Substantia nigra (tissue), 51 donors: ENCODE measurements at places on chromosomes 1 and 21.

DNA sequence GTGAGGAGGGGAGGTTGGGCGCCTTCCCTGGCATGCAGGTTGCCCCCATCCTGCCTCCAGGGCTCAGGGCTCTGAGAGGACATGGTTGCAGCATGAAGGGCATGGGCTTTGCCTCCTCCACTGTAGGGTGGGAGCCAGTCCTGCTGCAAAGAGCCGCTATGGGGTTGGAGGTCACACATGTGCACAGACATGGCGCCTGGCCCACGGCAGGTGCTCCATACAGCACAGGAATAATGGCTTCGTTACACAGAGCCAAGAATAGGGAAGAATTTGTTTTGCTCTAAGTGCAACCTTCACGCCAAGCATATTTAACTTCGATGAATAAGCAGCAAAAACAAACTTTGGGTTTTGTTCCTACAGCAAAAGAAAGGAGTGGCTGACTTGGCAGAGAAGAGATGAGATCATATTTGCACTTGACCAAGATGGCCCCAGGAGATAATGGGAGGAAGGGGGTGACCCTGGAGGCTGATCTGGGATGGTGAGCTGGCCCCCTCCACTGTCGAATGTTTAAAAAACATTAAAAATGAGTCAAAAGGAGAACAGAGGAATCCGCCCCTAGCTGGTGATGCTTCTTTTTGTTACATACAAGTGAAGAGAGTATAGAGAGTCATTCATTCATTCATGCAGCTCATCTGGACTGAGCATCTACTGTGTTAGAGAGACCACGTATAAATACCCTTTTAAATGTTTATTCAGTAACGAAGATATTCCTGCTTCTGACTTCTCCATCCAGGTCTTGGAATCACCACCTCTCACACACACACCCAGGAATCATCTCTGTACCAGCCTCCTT is 12.4 kb upstream of the C2CD2 start:
- DNase-seq = no peak

DNA sequence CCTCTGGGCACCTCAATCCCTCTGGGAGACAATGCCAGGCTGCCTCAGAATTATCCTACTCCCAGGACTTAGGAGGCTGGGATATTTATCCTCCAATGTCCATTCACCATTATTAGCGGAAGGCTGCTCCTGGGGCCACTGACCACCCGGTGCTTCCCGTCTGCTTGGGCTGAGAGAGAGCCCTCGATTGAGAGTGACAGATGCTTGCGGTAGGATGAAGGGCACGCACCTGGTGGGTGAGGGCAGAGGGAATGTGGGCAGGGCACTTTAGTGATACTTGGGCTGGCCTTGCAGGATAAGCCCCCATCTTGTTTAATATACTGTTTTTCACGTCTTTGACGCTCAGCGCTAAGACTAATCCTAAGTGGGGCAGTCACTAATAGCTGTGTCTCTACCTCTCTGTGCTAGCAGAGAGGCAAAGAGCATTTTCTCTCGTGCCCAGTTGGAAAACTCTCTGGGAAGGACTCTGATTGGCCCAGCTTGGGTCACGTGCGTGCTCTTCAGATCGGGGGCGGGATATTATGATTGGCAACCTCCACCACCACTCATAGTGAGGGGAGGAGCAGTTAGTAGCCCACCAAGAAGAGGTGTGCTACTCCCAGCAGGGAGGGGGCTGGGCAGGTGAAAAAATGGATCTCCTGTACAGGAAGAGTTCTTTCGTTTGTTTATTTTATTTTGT is 10.6 kb upstream of the PARS2 start:
- no peak for DNase-seq

GRCh38 chr1:198848649-198849048 is 209.8 kb downstream of the PTPRC start:
- no peak for DNase-seq

DNA sequence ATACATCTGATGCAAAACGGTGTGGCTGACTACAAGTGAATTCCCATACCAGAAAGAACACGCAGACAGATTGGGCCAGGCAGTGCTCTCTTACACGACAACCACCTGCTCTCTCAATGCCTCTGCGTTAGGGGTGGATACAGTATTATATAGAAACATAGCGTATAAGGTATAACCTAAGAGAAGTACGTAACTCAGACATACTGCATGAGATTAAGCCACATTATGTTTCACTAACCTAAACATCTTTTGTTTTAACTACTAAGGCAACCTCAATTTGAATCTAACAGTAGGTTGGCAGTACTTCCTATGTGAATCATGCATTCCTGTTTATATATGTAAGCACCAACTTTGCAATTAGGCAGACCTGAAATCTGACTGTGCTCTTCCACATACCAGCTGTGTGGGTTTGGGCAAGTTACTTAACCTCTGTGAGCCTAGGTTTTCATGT is 58.1 kb upstream of the COA6 start:
- no peak for DNase-seq

- no peak for DNase-seq
Observed at GRCh38 chr1:172084876-172085275, 243.6 kb downstream of the DNM3 start.

DNA sequence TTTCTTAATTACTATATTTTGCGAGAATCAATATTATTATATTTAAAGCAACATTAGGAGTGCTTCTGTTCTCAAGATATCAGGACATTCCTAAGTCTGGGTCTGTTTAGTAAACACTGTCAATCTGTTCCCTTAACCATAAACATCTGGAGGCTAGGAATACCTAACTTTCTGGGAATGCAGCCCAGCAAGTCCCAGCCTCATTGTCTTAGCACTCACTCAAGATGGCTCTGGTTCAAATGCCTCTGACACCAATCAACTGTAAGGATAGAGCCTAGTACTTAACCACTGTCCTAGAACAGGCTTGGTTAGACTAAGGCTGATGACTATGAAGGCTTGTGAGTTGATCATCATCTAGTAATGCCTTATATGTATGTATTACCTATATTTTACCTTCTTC is 61.5 kb downstream of the TNN start:
- DNase-seq = no peak

DNA sequence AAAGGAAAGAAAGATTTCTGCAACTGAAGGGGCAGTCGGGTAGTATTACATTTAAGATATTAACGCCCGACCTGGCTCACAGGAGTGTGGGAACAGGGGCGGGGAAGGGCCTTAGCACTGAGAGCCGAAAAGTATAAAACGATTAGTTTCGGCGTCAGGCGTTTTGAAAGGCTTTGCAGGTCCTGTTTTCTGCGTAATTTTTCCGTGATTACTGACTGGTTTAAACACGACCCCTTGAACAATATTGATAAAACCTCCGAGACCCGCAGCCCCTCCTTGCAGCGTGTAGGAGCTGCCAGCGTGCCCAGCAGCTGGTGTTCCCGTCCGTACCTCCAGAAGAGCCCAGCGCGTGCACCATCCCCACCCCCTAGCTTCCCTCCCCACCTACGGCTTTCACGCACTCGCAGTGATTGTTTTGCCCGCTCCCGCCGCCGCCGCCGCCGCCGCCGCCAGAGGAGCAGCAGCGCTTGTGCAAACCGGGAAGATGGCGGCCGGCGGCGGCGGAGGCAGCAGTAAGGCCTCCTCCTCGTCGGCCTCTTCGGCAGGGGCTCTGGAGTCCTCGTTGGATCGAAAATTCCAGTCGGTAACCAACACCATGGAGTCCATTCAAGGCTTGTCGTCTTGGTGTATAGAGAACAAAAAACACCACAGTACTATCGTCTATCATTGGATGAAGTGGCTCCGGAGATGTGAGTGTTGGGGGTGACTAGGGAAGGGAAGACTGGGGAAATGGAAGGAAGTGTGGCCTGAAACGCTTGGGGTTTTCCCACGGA is 470 bp downstream of the RPRD2 start:
- peak; percentile 65 for DNase-seq

DNA sequence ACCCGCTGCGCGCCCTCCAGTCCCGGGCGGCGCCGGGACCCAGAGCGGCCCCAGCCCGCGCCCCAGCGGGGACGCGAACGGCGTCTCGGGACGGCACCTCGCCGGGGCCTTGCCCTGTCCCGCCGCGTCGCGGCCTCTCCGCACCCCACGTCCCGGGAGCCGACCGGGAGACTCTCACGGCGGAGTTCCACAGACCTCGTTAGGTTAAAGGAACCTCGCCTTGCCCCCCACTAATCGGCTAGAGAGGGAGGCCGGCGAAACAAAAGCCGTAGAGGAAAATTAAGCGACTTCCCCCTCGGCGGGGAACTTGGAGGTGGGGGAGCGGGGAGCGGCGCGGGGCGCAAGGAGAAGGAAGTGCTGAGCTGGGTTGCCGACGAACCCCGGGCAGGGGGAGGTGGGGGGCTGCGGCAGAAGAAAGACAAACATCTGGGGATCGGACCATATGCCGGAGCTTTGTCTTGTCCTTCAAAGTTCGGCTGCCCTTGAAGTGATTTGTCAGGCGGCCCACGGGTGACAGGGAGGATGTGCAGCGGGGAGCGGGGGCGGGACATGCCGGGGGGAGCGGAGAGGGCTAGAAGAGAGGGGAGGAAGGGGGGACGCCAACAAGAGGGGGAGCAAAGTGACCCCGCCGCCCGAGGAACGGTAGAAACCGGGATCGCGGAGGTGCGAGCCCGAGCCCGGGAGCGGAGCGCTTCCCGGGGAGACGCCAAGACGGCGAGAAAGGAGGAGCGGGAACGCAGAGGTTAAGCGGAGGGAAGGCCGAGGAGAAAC is 120.0 kb upstream of the RRP15 start:
- DNase-seq = no peak

- DNase-seq = no peak
Observed at GRCh38 chr21:42401154-42401553, 2.5 kb upstream of the UBASH3A start.

- DNase-seq = no peak
Observed at GRCh38 chr1:94120570-94120901, 412 bp downstream of the ABCA4 start.

DNA sequence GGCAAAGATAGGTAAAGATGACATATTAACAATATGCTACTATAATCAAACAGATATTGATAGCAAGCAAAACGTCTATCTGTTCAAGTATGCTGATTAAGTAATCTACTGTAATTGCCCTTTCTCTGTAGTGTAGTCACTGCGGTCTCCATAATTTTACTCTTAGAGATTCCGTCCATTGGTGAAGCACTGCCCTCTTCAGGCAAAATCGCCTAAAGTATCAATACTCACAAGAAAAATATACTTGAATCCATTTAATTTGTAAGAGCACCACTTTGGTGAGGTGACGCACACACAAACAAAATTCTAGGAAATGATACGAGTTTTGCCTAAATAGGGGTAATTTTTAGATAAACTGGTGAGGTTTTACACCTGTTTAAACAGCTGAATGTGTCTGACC is 434.6 kb upstream of the CHRM3 start:
- DNase-seq = no peak

- DNase-seq = no peak
Observed at GRCh38 chr1:200454425-200454824, 44.6 kb upstream of the ZNF281 start.

DNA sequence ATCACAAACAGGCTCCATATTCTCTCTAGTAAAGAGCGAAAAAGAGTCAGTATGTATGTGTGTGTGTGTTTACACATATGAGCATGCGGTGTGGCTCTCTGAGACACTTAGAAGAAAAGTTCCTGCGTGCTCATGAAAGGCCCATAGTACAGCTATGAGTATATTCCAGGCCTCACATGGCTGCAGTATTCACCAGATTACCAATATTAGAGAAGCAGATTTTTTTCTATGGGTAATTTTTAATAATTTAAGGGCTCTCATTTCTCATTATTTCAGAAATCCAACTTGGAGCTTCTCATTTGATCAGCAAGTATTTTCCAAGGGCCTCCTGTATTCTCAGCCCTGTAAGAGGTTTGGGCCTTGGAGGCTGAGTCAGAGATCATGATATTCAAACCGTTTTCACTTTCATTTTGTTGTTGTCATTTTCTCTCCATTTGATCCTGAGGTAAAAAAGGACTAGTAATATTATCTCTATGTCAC is 232.9 kb upstream of the SGIP1 start:
- DNase-seq = no peak

DNA sequence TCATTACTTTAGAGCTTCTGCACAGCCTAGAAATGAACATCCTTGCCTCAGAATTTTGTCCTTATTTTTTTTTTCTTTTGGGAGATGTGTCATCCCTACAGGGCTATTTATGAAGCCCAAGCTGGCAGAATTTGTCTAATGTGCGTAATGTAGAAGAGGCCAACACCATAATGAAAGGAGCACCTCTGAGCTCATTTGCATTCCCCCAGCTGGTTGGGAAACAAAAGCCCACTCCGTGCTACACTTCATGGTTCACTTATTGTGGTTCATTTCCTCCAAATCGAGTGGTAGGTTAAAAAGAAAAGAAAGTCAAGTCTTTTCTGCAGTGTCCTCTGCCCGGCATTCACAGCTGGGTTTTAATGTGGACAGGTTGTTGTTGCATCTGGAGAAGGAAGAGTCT is 73.5 kb downstream of the KAZN start:
- no peak for DNase-seq

- DNase-seq = no peak
Observed at GRCh38 chr1:8434101-8434500, 116.2 kb downstream of the SLC45A1 start.

- no peak for DNase-seq
Observed at GRCh38 chr1:89962024-89962741, 32.7 kb upstream of the ZNF326 start.

- no peak for DNase-seq
Observed at GRCh38 chr1:154624746-154625643, 17.0 kb upstream of the ADAR start.

- DNase-seq = no peak
Observed at GRCh38 chr1:19643602-19644394, at the start of gene NBL1. Gene NBL1, plus strand, starts transcription at chr1:19644311. Its CDS starts 10,720 bp downstream, at chr1:19655031.

DNA sequence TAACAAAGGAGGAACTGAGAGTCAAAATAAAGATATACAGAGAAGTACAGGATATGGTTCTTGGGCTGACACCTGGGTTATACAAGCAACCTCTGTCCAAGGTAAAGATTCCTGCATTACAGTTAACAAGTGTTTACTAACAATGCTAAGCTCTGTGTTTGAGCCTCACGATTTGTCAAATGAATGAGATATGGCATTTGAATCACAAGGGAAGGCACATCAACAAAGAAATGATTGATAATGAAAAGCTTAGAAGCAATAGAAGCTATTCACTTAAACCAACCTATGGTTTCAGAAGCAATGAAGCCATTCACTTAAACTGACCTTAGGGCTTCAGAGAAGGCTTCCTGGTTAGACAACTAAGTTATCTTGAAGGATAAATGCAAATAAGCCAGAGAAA is 199.5 kb downstream of the AGBL4 start:
- no peak for DNase-seq

- DNase-seq = no peak
Observed at GRCh38 chr1:206609229-206609991, 2.9 kb downstream of the EIF2D start.

- DNase-seq = no peak
Observed at GRCh38 chr1:246788895-246789338, 64.7 kb downstream of the SCCPDH start.

GRCh38 chr1:200751717-200752116 is 13.0 kb downstream of the CAMSAP2 start:
- no peak for DNase-seq

- no peak for DNase-seq
Observed at GRCh38 chr1:51750218-51750617, 128.3 kb downstream of the NRDC start.

- no peak for DNase-seq
Observed at GRCh38 chr1:80659161-80659560, 1141.6 kb upstream of the ADGRL2 start.
